ENCODE measurements at places on chromosomes 6 and 20.
A peak's percentile ranks its signal among the peaks of the same experiment; 100 is the strongest.

- DNase-seq, result no peak
These were observed 45.8 kb downstream of the AHI1 start for GRCh38 chr6:135451617-135452190.

DNA sequence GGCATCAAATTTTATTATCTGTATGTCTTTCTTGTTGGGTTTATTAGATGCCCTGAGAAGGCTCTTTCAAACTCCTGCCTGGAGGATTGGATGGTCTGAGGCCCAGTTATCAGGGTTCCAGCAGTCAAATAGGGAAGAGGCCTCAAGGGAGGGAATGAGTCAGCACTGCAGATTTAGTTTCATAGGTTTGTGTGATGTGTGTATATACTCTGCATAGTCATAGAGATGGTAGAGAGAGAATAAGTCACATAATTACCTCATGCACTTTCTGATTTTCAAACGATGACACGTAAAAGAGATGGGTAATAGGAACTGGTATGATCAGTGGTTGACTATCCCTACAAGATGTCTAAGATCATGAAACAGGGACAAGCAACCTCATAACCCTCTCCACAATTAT, 82.1 kb downstream of the ADAT2 start:
- DNase-seq, result peak; percentile 65

DNA sequence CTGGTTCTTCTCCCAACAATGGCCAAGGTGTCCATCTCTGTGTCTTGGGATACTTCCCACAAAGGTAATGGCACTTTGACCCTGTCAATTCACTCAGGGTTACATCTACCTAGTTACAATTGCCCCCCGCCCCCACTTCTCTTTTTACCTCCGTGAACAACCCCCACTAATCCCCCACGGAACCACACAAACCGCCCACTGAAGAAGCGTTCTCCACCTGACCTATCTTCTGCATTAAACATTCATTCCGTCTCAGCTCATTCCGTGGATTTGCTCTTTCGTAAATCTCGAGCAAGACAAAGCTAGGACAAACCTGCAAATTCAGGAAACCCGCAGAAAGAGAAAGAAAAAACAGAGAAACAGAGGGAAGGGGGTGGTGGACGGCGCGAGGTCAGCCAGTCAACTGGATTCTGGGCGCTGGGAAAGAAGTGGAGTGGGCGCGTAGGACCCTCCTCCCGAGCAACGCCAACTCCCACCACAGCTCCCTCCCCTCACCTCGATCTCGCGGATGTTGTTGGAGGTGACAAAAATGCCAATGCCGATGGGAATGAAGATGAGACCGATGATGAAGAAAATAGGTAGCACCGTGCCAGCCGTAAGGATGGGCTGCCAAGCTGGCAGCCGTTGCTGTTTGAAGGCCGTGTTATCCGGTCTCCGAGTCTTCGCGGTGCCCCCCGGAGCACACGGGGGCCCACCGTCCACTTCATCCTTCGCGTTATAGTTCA, 523 bp downstream of the TMEM30A start:
- DNase-seq, result no peak

- no peak for DNase-seq
These were observed 130.8 kb upstream of the SASH1 start for GRCh38 chr6:148211777-148212324.

DNA sequence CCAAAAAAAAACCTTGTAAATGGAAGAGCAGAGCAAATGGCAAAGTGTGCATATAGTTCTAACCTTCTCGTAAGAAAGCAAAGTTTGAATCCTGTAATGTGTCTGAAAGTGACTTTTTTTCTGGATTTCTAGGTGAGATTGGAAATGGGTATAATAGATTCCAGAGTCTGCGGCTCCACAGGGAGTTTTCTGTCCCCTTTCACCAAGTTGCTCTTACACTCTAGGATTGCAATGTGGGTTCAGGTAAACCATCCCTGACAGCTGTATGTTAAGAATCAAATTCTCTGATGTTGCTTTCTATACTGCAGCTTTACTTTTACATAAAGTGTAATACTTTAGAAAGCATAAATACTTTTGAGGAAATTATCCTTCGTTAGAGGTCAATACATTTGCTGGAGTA, 260.1 kb downstream of the PRL start:
- no peak for DNase-seq

GRCh38 chr6:131255911-131256310, 120.6 kb downstream of the AKAP7 start:
- no peak for DNase-seq
